KBM-7 (cell line): ENCODE measurements at places on chromosomes 16 and 17.
A peak's percentile ranks its signal among the peaks of the same experiment; 100 is the strongest.

GRCh38 chr16:73028263-73028662, 19.7 kb downstream of the ZFHX3 start:
- DNase-seq: no peak

DNA sequence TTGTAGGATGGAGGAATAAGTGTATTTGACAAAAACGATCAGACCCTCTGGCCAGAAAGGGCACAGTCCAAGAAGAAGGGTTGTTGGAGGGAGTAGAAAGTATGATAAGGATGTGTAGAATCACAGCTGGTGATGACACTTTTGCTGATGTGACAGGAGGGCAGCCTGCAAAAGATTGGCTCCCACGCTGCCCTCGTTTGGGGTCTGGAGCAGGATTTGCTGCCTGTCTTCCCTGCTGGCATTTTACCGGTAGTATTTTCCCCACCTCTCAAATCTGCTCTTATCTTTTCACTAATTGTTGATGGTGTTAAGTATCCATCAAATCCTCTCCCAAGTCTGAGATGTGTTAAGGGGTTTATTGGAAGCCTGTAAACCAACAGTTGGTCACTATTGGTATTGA, 208.8 kb downstream of the CCDC182 start:
- DNase-seq: no peak

GRCh38 chr17:44063704-44064639, 2.5 kb downstream of the LSM12 start:
- DNase-seq: no peak

DNA sequence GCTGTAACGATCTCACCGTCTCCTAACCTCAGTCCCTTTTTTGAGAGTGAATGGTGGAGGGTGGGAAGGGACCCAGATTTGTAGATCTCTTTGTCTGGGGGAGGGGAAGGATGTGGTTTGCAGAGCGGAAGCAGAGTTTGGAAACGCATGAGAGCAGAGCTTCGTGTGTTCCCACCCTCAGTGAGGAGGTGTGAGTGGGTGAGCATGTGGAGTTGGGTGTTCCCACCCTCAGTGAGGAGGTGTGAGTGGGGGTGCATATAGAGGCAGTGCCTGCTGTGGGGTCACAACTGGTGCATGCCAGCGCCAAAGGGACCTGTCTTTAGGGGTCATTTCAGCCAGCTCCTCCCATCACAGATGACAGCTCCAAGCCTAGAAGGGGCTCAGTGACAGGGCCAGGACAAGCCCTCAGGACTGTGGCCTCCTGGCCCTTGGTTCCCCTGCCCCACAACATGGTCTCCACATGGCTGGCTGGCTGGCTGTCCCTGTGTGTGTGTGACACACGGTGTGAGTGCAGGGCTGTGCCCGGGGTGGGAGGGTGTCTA, 1.8 kb upstream of the CISD3 start:
- peak; percentile 60 for DNase-seq

GRCh38 chr17:80246726-80247125, 13.9 kb upstream of the RNF213 start:
- DNase-seq: no peak

GRCh38 chr17:30232824-30233427, 2.6 kb downstream of the SLC6A4 start:
- DNase-seq: no peak

- DNase-seq: no peak
These were observed 1.5 kb downstream of the GEMIN4 start for GRCh38 chr17:750431-751037.

GRCh38 chr16:50645563-50646220, 35.4 kb downstream of the SNX20 start:
- no peak for DNase-seq

DNA sequence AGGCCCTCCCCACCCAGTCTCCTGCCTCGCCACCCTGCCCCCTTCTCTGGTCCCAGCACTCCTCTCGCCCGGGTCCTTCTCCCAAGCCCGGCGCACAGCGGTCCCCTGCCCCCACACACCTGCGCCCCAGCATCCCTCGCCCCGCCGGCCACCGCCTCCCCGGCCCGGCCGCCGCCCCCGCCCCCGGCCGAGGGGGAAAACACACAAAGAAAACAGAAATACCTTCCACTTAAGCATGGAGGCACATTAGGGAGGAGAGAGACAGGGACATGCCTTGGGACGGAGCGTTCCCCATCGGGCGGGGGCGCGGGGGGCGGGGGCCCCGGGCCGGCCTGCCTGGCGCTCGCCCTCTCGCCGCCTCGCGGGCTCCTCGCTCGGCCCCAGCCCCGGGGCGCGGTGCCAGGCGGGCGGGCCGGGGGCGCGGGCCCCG, 326 bp downstream of the SRCIN1 start:
- no peak for DNase-seq

DNA sequence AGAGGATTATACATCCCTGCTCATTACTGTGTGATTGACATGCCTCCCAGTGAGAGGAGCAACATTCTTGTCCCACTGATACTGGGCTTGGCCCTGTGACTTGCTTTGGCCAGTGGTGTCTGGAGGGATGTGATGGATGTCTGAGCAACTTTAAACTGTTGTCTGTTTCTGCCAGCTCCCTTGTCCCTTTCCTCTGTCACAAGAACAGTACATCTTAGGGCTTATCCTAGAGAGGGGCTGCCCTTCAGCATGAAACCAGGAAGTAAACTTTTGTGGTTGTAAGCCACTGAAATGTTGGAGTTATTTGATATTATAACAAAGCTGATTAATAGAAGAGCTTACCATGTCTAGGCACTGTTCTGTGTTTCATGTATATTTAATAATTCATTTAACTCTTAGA, 82.9 kb upstream of the GPRC5B start:
- peak; percentile 35 for DNase-seq

DNA sequence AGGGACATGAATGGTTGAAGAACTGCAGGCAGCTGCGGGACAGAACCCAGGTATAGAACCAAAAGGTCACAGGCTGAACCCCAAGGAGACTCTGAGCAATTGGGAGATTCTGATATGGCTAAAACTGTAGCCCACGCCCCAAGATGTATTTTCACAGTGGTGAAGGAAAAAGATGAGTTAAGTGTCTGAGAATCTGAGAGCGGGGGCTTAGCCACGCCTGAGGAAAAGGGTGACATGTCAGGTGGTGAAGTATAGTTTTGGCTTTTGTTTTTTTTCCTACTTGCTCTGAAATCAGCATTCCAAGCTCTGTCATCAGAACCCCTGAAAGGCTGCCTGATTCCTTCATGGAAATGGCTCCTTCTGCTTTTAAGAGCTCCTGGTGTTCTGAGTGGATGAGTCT, 73.3 kb downstream of the AKAP1 start:
- DNase-seq: no peak

- no peak for DNase-seq
These were observed 39.9 kb upstream of the CCDC182 start for GRCh38 chr17:57785022-57785421.

DNA sequence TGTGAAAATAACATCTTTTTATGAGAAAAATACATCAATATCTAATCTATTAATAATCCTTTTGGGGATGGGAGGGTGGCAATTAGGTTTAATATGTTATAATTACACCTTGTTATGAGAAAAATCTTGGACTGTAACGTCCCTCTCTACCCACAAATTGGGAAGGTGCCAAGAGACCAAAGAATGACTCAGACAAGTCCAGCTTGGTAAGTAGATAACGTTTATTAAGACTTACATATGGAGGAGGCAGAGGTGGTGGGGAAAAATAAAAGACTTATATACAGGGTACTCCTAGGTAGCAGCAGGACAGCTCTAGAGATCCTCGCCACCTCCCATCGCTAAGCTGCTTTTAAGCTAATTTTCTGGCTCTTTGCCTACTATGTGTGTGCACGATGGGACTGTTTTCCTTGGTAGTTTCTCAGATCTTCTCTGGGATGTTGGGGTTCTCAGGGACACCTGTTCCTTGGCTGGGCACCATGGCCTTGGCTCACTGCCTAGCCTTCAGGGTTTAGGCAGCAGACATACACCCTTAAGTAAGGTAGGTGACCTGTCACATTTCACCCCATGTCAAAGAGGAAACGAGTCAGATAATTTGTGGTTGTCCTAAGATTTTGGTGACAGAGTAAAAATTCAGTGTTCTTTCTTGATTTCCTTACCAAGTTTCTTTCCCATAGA, 31.5 kb downstream of the RBL2 start:
- no peak for DNase-seq

GRCh38 chr16:69382421-69382820, 3.4 kb downstream of the TERF2 start:
- no peak for DNase-seq

DNA sequence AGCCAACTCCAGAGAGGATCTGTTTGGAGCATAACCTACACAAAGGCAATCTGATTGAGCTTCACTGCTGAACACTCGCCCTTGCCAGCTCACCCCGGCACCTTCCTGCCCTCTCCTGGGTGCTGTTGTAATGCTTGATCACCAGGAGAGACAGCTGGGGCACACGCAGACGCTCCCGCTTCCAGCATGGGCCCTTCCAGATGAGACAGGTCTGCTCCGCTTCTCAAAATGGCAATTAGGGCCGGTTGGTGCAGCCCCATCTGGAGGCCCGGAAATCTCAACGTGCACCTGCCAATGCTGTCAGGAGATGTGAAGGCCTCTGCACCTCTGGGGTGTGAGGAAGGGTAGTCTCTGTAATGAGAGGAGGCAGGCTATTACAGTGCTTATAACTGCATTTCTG, 206.1 kb downstream of the ABCC12 start:
- no peak for DNase-seq

- no peak for DNase-seq
These were observed 325.6 kb downstream of the SLC39A11 start for GRCh38 chr17:72766761-72767356.

DNA sequence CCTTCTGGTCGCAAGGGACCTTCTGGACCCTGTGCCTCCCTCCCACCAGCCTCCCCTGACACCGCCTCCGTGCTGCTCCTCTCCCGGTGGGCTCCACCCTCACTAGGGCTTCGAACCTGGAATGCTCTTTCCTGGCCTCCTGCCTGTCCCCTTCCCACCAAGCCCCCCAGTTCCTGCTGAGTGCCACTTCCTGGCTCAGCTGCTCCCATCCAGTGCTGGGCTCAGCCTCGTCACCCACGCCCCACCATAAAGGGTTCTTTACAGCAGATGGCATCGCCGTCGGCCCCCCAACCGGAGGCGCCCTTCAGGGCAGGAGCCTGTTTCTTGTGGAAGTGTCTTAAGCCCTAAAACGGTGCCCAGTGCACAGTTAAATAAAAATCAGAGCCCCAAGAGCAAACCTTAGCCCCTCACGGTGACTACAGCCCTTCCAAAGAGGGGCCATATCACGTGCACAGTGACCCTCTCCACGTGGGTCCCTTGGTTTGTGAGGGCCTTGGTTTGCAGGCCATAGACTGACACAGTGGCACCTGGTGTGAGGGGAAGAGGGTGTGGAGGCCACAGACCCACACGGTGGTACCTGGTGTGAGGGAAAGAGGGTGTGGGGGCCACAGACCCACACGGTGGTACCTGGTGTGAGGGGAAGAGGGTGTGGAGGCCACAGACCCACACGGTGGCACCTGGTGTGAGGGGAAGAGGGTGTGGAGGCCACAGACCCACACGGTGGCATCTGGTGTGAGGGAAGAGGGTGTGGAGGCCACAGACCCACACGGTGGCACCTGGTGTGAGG, 111.4 kb downstream of the METRNL start:
- DNase-seq: no peak

- DNase-seq: no peak
These were observed 14.1 kb downstream of the ATP2C2 start for GRCh38 chr16:84382396-84382795.

- DNase-seq: peak; percentile 78
These were observed 12.6 kb downstream of the THRA start for GRCh38 chr17:40075201-40075941.

DNA sequence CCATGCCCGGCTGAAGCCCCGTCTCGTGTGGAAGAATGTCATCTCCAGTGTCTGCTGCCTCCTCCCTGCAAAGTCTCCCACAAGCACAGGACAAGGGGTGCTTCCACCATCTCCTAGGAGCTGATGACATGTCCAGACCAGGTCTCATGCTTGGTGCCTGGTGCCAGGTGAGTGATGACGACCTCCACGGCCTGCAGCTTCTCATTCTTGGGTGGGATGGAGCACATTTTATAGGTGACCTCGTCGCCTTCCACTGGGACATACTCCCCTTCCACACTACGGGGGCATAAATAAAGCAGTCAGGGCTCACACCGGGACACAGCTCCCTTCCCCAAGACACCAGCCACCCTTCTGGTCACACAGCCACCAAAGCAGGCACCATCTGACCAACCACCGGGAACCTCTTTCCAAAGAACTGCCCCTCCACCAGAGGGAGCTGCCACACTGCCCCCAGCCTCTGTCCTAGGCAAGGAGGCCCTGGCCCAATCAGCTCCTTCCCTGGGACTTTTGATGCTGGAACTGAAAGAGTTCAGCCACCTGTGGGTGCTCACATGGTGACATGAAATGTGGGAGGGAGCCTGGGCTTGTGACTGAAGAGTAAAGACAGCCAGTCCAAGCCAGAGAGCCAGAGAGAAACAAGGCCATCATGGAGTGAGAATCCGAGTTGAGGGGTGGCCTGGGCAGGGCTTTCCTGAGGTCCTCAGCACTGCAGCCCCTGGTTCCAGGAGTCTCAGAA, 13.6 kb downstream of the CARHSP1 start:
- DNase-seq: peak; percentile 47

DNA sequence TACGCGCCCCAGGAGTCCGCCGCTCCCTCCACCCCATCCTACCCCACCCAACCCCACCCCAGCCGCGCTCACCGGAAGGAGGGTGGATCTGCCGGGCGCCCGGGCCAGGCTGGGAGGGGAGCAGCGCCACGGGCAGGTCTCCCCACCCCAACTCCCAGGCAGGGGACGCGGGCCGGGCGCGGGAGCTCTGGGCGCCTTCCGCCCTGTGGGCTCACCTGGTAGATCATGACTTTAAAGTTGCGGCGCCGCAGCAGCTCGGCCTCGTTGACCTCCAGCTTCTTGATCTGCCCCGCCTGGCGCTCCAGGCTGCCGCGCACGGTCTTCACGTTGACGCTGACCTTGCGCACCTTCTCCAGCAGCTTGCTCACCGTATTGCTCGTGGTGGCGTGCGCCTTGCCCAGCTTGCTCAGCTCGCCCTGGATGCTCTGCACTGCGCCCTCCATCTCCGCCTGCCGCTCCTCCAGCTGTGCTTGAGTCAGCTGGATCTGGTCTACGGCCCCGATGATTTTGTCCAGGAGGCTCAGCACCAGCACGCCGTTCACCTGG, 571 bp downstream of the CAVIN1 start:
- no peak for DNase-seq

- no peak for DNase-seq
These were observed 83.4 kb downstream of the MAF start for GRCh38 chr16:79517156-79517555.

DNA sequence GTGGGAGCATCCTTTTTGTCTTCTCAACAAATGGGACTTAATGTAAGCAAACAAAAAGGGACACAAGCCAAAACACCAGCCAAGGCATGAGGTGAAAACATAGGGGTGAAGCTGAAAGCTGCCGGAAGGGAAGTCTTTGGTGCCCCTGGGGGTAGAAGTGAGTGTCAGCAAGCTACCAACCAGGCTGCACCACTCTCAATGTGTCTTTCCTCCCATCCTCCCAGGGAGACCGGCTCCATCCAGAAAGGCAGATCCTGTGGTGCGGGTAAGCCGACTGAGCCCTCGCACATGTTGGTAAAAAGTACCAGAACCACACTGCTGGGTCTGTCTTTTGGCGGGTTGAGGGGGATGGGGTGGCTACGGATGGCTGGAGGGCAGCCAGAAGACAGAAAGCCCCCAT, 52.0 kb upstream of the SREBF1 start:
- no peak for DNase-seq

- no peak for DNase-seq
These were observed 100.9 kb upstream of the MON1B start for GRCh38 chr16:77090062-77090461.
